Osteocyte (in vitro differentiated cells): ENCODE measurements at places on chromosomes 7 and 10.

GRCh38 chr10:45386657-45387056 is 12.6 kb downstream of the ALOX5 start:
- H3K4me3 ChIP-seq = no peak overlapping the region
- H3K36me3 ChIP-seq = no peaks in the 10 kb centered on the region
- no peaks in the 10 kb centered on the region for H3K27me3 ChIP-seq
- DNase-seq = no peak

- peaks cover 25% of the 10 kb centered on the region for H3K4me1 ChIP-seq
- no peak overlapping the region for H3K27ac ChIP-seq
- no peak overlapping the region for H3K4me3 ChIP-seq
- no peak for DNase-seq
- no peaks in the 10 kb centered on the region for H3K27me3 ChIP-seq
- H3K36me3 ChIP-seq = no peaks in the 10 kb centered on the region
Measured at GRCh38 chr10:61617586-61617985, 45.1 kb upstream of the CABCOCO1 start.

DNA sequence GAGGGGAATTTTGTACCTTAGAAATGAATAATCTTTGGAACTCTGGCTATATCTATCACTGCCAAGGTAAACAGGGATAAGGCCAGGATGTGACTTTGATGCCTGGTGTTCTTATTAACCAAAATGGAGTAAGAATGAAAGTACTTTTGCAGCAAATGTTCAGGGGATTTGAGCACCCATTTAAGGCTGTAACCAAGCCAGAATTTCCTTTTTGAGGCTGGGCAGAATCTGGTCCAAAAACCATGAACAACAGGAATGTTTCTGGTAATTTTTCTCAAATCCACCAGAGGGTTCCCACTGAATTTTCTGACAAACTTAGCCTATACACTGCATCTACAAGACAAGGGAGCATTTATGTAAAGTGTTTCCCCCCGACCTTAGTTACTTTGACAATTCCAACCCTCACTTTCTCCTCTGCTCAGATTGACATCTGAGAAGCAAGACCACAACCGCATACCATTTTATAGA is 120.6 kb downstream of the BAMBI start:
- DNase-seq = no peak
- H3K36me3 ChIP-seq = peaks cover 2% of the 10 kb centered on the region
- H3K27ac ChIP-seq = peak overlapping the region; percentile 29
- H3K4me1 ChIP-seq = peaks cover 2% of the 10 kb centered on the region
- no peak overlapping the region for H3K4me3 ChIP-seq

DNA sequence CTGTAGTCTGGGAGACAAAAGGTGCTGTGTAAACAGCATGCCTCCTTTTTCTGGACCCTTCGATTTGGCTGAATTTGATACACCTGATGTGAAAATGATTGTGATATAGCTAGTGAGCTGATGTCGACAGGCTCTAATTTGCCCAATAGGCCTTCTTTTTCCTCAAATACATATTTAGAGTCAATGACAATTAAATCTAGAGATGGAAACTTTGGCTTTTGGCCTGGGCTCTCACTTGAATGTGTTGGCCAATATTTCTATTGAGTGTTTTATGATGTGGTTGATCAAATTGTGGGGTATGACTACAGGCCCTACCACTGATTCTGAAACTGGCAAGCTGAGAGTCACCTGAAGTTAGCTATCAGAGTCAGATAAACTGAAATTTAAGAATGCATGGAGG is 151.8 kb upstream of the MEOX2 start:
- peaks cover 39% of the 10 kb centered on the region for H3K4me1 ChIP-seq
- DNase-seq = no peak
- H3K27me3 ChIP-seq = no peaks in the 10 kb centered on the region
- H3K36me3 ChIP-seq = no peaks in the 10 kb centered on the region
